ENCODE measurements at places on chromosomes 7 and 10. TPM values are rescaled to one million over a fixed set of nuclear protein-coding genes. Genes with fewer than 3 reads are reported as not detected.
A peak's percentile ranks its signal among the peaks of the same experiment; 100 is the strongest.

DNA sequence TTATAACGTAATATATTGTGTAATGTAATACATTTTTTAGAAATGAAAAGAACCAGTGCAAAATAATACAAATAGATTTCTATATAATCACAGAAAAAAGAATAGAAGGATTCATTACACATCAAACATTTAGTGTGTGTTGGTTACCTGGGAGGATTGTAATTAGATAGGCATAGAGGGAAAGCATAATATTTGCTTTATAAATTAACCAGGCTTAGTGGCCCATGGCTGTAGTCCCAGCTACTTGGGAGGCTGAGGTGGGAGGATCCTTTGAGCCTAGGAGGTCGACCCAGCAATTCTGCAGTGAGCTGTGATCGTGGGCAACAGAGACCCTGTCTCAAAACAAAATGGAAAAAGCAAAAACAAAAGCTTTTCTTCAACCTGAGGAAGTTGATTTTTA lies 5.0 kb upstream of the CNOT4 start:
- no peak for DNase-seq

- DNase-seq = no peak
Measured at GRCh38 chr10:44965104-44965503, 5.5 kb downstream of the RASSF4 start.

- DNase-seq = no peak
Measured at GRCh38 chr7:37645282-37646050, 38.1 kb upstream of the GPR141 start.

The ZNF804B gene
- total RNA-seq = not detected

DNA sequence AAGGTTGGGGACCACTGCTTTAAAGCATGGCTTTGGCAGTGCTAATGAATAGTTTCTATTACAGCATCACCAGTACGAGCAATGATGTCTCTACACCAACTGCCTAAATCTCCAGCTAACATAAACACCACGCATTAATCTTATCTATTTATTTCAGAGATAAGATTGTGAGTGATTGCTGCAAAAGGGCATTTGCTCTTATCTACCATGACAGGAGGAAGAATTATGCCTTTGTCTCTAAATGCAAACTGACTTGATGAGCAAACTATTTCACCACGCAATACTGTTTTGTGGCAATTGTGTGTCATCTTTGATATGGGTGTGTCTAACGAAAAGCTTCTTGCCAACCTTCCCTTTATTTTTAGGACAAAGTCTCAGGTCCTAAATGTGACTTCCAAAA lies 684.9 kb downstream of the SORCS1 start:
- DNase-seq = no peak

- DNase-seq = no peak
Measured at GRCh38 chr7:1076184-1077072, 11.5 kb upstream of the GPER1 start.

The ELAPOR2 gene
- 10.9 TPM for total RNA-seq

DNA sequence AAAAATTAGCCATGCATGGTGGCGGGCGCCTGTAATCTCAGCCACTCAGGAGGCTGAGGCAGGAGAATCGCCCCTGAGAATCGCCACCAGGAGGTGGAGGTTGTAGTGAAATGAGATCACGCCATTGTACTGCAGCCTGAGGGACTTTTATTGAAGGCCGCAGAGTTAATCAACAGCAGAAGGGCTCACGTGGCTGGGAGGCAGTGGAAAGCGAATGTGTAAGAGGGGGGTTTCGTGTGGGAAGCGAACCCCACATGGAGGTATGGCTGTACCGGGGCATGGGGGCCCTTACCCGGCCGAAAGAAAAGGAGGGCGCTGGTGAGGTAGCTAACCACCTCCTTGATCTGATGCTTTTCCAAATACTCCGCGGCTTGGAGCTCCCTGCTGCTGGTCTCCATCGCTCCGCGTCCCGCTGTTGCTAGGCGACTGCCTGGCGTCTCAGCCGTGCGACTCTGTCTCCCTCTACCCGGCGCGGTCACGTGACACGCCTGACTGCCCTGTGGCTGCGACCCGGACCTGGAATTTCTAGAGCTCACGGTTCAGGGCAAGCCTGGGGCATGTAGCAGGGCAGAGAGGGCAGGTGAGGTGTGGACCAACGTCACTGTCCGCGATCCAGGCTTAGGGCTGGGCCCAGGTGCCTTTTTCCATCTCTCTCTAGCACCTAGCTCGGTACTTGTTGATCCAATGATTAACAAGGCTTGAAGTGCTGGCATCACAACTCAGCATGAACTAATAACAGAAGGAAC lies at the start of gene EFCAB10:
Gene EFCAB10 (minus strand): TSS at position 428 of the 746 bp plus-strand sequence. CDS start 30 bp downstream, at position 398.
- DNase-seq = peak; percentile 40

The NUTM2B gene
- 2.4 TPM for total RNA-seq

The SPDYE2B gene
- not detected for total RNA-seq

DNA sequence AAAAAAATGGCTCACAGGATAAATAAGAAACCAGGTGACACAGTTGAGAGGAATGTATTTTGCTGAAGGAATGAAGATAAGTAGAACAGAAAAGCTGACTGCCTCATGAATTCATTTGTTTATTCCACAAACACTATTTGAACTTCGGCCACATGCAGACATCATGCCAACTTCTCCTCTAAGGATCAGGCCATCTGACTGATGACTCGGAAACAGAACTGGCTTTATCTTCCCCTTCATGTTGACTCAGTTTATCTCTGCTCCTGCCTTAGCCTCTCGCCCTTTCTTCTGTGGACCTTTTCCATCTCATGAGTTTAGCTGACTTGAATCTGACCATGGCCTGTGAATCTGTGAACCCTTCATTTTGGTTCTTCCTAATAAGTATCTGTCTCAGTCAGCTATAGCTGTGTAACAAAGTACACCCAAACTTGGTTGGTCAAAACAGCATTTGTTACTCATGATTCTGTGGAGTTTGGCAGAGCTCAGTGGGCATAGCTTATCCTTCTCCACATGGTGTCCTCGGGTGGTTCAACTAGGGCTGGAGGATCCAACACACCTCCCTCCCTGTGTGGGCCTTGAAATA lies 44.0 kb upstream of the GRID1 start:
- peak; percentile 64 for DNase-seq

The FZD1 gene
- 20.3 TPM for total RNA-seq

- no peak for DNase-seq
Measured at GRCh38 chr10:107144490-107144889, 20.0 kb downstream of the SORCS1 start.

GRCh38 chr10:69246036-69246435 lies 25.9 kb downstream of the HKDC1 start:
- DNase-seq = no peak

GRCh38 chr10:62083412-62084267 lies 182.1 kb downstream of the ARID5B start:
- no peak for DNase-seq

DNA sequence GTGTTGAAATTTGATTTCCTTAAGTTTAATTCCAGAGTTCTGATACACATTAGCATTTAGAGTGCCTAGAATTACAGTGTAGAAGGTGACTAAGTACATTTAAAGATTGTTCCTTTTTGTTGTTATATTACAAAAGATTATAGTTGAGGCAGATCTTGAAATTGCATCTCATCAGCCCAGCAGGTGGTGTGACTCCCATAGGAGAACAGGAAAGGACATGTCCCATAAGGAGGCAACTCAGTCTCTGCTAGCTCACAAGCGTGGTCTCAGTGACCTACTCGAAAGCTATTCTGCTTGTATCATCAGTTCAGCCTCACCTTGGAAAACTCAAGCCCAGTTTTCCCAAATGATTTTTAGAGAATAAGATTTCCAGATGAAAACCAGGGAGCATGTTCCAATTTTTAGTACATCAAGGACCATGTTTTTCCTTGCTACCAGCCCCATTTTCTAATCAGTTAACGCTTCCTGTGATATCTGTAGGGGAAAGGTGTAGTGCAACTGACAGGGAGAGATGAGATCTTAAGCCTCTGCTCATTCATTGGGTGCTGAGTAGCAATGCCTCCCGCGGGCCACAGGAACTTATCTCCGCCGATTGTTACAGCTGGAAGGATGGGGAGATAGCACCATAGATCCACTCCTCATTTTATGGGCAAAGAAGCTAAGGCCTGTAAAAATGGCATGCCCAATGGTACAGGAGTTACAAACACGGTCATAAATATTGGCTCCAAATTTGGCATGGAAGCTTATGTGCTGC lies 1.1 kb upstream of the GNAI1 start:
- no peak for DNase-seq

The TMEM270 gene
- not detected for total RNA-seq

DNA sequence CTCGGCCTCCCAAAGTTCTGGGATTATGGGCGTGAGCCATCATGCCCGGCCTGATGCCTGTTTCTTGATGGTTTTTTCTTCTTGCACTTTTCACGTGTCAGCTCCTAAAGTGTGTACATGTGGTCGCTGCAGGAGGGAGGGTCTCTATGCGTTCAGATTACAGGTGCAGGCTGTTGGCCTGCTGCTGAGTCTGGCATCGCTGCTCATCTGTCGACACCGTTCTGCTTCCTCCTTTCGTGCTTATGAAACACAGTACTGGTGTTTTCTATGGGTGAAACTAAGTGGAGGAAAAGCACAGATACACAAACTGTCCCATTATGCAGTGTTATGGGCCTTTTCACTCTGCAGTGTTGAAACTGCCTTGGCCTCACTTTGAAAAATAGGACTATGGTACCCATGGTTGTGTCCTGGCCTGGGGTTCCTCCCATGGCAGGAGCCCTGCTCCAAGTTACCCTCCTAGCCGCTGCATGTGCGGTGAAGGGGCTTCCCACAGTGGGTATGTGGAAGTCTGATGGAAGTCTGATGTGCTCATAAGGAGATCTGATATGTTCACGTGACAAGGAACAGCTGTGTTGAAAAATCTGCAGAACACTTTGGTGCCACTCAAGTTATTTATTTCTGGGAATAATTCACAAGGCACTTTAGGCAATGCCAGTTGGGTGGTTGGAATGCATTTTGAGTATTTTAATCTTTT lies 23.5 kb downstream of the OGDH start:
- DNase-seq = no peak

GRCh38 chr10:15367296-15368085 lies 3.6 kb downstream of the FAM171A1 start:
- DNase-seq = no peak

DNA sequence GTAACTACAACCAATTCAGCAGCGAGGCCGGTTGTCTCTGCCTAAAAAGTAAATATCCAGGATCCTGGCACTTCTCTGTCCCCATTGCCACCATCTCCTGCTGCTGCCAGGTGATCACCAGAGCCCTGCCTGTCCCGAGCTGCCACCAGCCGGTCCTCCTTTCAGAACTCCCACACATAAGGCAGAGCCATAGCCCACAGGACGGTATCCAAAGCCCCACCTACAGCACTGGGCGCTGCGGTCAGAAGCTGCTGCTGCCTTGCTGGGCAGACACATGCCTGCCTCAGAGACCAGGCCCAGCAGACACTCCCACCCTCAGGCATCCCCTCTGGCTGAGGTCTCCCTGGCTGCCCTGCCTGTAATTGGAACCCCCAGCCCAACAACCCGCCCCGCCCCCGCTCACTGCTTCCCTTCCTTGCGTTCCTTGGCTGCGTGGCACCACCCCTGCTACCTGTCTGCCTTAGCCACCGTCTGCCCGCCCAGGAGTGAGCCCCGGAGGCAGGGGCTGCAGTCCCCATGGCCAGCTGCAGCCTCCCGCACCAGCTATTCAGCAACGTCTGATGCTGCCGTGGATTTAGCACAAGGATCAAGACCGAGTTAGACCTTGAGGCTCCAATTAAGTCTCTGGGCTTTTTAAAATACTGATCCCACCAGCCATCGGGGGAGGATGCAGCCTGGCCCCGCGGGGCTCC lies 100.7 kb downstream of the CYTH3 start:
- DNase-seq = no peak

The ZNF488 gene
- 1.8 TPM for total RNA-seq

GRCh38 chr7:115906731-115907130 lies 123.8 kb downstream of the TFEC start:
- DNase-seq = no peak

DNA sequence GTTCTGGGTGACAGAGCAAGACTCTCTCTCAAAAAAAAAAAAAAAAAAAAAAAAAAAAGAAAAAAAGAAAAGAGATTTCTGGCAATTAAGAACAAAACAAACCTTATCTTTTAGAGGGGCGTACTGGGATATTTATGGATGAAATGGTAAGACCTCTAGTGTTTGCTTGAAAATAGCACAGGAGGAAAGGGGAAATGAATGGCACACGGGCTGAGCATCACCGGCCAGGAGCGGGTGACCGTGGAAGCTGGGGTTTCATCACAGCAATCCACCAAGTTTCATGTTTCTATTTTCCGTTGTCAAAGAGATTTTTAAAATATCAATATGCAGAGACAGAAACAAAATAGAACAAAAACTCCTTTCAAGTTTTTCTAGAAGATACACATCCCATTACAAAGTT lies 105.6 kb downstream of the SVIL start:
- DNase-seq = no peak

- no peak for DNase-seq
Measured at GRCh38 chr7:121101621-121102020, 113.1 kb downstream of the CPED1 start.

DNA sequence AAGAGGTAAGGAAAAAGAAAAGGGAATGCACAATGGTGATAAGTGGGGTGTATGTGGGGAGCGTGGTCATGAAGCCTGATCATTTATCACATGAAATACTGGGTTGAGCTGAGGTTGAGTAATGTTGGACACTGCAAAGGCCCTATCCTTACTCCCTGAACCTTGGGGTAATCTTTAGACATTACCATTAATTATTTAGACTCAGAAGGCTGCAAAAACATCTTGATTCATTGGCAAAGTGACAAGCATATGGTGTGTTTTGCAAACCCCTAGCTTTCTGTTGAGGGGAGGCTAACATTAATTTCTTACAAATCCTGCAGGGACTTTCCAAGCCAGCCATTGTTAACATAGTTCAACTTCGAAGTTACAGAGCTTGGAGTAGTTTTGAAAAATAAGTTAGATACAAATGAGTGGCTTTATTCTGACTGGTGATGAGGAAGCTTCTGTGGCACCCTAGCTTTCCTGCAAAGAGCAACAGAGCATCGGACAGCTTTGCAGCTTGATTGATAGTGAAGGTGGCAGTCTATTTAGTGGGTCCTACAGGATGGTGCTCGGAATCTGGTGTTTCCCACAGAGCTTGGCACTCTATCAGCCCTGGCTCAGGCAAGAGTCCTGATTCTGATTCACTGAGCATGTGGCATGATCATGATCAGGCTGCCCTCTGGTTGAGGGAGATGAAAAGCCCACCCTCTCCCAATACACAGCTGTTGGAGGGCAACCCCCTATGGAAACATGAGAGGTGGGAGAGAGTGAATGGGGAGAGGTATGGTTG lies 153.7 kb upstream of the NPVF start:
- DNase-seq = no peak

DNA sequence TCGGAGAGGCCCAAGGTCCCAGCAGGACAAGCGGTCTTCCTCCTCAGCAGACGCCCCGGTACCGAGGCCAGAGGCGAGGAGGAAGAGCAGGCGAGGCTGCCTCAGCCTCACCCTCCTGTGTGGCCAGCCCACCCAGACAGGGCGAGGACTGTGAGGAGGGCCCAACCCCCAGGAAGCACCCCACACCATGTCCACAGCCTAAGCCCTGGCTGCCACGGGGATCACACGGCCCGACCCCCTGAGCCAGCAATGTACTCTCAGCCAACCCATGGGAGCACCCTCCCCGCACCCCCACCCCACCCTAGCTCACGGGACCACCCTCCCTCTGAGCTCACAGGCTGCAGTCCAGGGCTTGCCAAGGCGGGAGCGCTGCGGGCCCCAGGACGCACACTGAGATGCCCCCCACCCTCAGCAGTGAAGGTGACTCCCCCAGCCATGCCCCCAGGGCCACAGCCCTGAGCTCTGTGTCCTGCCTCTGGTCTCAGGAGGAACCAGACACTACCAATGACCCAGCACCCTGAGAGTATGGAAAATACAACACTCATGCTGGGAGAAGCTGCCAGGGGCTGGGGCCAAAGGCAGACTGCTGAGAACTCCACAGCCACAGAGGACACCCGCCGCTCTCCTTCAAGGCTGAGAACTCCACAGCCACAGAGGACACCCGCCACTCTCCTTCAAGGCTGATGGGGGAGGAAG lies 93.6 kb downstream of the MAD1L1 start:
- no peak for DNase-seq
